GM13977 (cell line): ENCODE measurements at places on chromosomes 7 and 10.
A peak's percentile ranks its signal among the peaks of the same experiment; 100 is the strongest.

GRCh38 chr7:69803699-69804516, 205.6 kb downstream of the AUTS2 start:
- DNase-seq: peak; percentile 63

DNA sequence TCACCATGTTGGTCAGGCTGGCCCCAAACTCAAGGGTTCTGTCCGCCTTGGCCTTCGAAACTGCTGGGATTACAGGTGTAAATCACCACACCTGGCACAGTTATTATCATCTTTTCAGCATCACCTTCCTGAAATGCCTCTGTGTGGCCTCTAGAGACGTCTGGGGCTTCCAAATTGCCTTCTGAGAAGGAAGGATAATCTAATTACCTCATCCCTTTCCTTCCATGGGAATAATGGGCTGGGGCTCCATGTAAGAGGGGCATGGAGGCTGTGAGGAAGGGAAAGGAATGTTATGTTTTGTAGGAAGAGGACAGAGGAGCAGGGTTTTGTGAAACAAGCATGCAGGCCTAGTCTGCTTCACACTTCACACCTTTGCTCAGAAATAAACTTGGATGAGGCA, 22.2 kb upstream of the PODXL start:
- DNase-seq: no peak

GRCh38 chr10:116710076-116710475, 32.3 kb downstream of the HSPA12A start:
- DNase-seq: no peak

DNA sequence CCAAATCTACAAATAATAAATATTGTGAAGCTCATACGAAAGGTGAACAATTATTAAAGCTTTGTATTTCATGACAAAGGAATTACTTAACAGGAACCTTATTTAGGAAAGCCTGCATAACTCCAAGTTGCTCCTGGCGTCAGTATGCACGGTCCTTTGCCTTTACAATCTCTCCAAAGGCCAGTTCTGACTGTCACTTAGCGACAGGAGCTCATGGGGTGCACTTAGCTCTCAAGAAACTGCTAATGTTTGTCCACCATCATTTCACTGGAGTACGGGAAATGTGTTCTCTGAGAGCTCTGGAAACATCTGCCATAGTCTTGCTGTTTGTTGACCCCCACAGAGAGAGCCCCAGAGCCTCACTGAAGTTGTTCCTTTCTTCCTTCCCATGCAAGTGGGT, 781.5 kb upstream of the POM121L12 start:
- DNase-seq: no peak

DNA sequence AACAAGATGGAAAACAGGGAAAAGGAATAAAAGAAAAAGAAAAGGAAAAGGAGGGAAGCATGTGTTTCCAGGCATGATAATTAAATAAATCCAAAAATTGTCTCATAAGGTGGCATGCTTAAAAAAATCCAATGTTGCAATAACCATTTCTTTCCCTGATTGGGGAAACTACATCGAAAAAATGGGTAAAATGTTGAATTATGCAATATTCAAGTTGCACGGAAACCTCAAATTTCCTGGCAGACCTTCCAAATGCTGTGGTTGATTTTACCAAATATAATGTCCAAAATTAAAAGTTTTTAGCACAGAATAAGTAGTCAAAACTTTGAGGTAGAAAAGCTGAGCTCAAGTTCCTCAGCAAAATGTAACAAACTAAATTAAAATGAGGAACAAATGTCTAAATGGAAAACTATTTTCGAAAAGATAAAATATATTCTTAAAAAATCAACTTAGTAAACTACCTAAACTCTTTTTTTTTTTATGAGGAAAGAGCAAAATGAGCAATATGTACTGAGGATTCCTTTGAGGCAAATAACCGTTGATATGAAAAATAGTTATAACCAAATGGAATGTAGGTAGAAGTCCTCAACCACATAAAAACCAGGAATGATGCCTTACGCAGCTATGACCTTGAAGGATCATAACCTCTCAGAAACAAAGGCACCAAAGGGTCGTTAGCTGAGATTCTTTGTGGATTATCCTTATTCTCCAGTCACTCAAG, 52.6 kb downstream of the MACC1 start:
- no peak for DNase-seq

- DNase-seq: no peak
These were observed 63.2 kb upstream of the FGFR2 start for GRCh38 chr10:121661451-121661851.

- peak; percentile 54 for DNase-seq
These were observed 134.8 kb upstream of the KIF5B start for GRCh38 chr10:32190890-32191491.

DNA sequence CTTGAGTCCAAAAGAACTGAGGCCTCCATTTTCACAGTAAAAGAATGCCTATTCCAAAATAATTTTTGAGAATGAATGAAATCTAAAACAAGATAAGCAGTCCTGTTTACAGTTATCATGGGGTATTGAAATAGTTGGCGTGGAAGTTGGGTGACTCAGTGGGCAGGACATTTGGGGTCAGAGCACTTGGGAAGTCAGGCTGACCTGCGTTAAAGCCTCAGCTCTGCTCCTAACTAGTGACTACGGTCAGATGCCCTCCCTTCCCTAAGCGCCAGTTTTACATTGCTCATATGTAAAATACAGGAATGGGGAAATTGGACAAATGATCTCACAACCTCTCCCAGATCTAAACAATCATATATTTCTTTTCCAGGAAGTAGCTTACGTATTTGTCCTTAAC, 2.3 kb upstream of the PAPSS2 start:
- no peak for DNase-seq

- DNase-seq: no peak
These were observed 94.0 kb downstream of the NPSR1 start for GRCh38 chr7:34751725-34752643.

GRCh38 chr10:97572214-97572989, at the start of gene ANKRD2:
ANKRD2 (plus strand) TSS chr10:97572779; CDS start chr10:97572789, 10 bp downstream.
- DNase-seq: peak; percentile 84

- DNase-seq: no peak
These were observed 54.5 kb upstream of the CXCL12 start for GRCh38 chr10:44439239-44439957.

- no peak for DNase-seq
These were observed 107.5 kb downstream of the POU6F2 start for GRCh38 chr7:39085189-39085588.

GRCh38 chr7:84627250-84627649, 432.7 kb upstream of the SEMA3A start:
- DNase-seq: no peak

DNA sequence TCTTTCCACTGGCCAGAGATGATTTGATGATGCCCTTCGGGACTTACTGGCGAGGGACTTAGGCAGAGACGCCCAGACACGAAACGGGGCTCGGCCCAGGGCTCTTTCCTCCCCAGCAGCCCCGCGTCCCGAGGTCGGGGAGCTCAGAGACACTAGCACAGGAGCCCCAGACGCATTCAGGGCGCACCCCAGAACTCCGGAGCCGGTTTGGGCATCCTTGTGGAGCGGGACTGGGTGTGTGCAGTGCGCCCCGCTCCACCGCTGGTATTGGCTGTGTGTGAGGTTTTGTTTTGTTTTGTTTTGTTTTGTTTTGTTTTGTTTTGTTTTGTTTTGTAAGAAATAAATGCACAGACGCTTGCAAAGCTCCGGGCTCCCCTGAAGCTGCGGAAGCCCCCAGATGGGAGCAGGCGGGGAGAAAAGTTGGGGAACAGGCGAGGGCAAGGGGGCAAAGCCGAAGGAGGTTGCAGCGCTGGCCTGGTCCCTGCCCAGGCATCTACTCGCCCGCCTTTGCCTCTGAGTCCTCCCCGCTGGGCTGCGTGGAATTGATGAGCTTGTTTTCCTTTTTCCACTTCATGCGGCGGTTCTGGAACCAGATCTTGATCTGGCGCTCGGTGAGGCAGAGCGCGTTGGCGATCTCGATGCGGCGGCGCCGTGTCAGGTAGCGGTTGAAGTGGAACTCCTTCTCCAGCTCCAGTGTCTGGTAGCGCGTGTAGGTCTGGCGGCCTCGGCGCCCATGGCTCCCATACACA, 1.9 kb upstream of the HOXA5 start:
- no peak for DNase-seq

DNA sequence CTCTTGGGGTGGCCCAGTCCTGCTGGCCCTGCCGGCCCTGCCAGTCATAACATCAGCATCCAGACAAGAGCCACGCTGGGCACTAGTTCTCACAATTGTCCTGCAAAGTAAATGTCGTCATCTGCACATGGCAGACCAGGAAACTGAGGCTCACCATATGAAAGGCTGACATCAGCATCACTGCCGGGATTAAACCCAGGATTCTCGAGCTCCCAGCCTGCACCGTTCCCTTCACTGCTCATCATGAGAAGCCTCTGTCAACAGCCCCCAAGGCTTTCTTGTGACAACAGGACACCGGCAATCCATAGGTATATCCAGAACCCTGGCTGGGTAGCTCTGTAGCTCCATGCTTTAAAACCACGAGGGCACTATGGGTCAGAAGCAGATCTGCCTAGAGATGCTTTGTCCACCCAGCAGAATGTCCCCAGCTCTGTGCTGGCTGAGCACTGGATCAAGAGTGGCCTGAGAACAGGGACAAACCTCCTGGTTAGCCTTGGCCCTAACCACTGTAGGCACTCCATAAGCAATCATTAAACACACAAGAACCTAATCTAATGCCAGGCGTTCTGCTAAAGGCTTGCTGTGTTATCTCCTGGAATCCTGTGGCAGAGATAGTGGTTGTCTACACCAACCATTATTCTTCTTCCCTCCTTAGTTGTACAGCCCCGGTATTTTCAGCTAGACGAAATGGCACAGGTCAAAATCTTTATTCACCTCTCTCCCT, 41.2 kb upstream of the C10orf71 start:
- DNase-seq: no peak

GRCh38 chr7:16851829-16852228, 30.0 kb downstream of the AGR3 start:
- no peak for DNase-seq

GRCh38 chr10:77405771-77406241, 231.8 kb downstream of the KCNMA1 start:
- DNase-seq: peak; percentile 45

GRCh38 chr7:17227766-17228490, 70.5 kb upstream of the AHR start:
- DNase-seq: no peak

DNA sequence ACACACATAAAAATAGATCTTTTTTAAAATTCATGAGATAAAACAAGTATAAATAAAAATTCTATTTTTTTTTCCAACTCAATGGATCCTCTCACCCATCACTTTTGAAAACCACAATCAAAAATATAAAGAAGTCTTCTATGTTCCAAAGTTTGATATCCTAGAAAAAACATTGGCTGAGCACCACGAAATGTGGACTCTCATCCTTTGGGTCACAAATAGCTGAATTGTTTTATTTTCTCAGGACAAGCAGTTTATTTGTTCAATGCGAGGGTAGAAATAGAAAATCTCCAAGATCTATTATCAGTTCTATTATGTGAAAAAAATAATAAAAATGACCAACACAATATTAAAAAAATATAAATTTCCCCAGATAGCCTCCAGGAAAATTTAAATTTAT, 310.5 kb upstream of the DGKB start:
- DNase-seq: no peak

DNA sequence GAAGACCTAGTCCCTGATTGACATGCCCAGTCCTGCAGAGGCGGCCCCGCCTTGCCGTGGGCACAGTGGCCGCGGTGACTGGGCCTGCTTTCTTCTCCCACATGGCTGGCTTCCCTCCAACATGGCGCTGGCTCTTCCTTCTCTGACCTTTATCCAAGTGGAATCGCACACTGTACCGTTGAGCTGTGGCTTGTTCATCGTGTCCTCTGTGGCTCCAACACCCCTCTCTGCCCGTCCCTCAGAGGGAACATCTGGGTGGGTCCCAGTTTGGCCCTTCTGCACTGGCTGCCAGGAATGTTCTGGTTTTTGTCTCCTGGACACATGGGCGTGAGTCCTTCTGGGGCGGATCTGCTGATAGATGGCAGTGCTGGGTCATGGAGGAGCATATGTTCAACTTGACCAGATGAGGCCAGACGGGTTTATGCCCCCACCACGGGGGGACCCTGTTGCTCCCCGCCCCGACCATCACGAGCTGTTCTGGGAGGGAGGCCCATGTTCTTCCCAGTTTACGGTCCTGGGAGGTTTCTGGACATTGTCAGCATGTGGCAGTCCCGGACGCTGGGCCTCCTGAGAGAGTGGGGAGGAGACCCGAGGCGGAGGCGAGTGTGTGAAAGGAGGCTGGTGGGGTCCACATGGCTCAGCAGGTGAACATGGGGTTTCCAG, 63.5 kb downstream of the LHPP start:
- no peak for DNase-seq

- no peak for DNase-seq
These were observed 142.2 kb downstream of the TWIST1 start for GRCh38 chr7:18975276-18975675.

GRCh38 chr10:70874061-70874460, 14.3 kb downstream of the PCBD1 start:
- no peak for DNase-seq

DNA sequence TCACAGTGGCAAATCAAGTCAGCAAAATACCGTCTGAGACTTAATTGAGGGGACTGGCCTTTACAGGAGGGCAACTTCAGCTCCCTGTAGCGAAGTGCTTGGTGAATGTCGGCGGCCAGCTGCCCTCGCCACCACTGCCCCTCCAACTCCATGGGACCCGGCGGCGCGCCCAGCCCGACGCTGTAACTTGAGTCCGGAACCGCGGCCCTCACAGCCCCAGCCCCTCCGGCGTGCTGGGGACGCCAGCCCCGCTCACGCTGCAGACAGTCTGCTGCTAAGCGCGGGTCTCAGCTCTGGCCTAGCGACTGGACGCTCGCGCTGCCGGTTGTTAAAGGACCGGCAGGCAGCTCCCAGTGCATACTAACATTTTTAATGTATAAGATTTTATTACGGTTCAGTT, 113.4 kb upstream of the NUPR2 start:
- DNase-seq: no peak

DNA sequence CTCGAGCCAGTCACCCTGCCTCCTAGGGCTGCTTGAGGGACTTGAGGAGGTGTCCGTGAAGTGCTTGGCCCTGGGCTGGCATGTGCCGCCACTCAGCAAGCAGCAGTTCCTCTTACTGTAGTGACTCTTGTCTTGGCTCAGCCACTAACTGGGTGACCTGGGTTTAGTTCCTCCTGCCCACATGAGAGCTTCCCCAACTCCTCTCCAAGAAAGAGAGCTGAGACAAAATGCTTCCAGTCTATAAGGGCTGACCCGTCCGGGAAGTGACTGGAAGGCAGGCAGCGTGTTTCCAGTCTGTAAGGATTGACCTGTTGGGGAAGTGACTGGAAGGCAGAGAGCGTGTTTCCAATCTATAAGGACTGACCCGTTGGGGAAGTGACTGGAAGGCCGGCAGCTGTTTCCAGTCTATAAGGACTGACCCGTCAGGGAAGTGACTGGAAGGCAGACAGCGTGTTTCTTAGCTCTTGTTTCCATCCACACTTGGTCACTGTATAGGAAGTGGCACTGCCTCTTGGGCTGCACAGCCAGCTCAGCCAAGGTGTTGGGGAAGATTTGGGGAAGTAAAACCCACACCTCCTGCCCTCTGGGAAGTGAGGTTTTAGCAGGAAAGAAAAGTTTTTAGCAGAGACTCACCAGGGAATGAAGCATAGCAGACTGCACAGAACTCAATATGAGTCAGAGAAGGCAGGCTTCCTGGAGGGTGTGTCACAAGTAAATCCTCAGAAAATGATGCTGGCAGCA, 53.3 kb upstream of the PPIF start:
- DNase-seq: no peak
